ENCODE measurements at places on chromosomes 4 and X. TPM values are rescaled to one million over a fixed set of nuclear protein-coding genes. Genes with fewer than 3 reads are reported as not detected.
A peak's percentile ranks its signal among the peaks of the same experiment; 100 is the strongest.

SSX4 gene
- not detected for polyA plus RNA-seq

ODAPH gene
- 0.28 TPM for polyA plus RNA-seq

DNA sequence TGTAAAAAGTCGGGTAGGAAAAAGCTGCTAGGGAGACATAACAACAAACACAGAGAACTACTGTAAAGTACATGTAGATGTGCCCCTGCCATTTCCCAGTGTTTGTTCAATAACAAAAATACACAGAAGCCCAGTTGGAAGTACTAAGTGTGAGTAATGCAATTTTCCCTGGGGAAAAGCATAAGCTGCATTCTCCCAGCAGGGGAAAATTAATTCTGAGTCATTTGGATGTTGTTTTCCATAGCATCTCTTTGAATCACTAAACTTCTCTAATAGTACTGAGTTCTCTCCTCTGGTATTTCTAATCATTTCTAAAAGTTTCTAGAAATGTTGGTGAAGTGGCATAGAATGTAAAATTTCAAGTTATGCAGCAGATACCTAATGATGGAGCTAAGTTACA is 1114.9 kb downstream of the C4orf33 start:
- peak; percentile 8 for DNase-seq

GRCh38 chr4:111713276-111713675 is 432.0 kb upstream of the FAM241A start:
- no peak for DNase-seq

- DNase-seq, result no peak
Observed at GRCh38 chr4:107858158-107858742, 33.5 kb downstream of the SGMS2 start.

- DNase-seq, result no peak
Observed at GRCh38 chrX:106649523-106650428, 38.0 kb downstream of the RADX start.

DNA sequence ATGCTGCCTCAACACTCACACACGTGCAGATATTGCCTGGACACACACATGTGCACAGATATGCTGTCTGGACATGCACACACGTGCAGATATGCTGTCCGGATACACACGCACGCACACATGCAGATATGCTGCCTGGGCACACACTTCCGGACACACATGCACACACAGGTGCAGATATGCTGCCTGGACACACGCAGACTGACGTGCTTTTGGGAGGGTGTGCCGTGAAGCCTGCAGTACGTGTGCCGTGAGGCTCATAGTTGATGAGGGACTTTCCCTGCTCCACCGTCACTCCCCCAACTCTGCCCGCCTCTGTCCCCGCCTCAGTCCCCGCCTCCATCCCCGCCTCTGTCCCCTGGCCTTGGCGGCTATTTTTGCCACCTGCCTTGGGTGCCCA is 14.7 kb downstream of the FGFRL1 start:
- peak; percentile 78 for DNase-seq

- no peak for DNase-seq
Observed at GRCh38 chr4:108361886-108362285, 193.2 kb upstream of the LEF1 start.

DNA sequence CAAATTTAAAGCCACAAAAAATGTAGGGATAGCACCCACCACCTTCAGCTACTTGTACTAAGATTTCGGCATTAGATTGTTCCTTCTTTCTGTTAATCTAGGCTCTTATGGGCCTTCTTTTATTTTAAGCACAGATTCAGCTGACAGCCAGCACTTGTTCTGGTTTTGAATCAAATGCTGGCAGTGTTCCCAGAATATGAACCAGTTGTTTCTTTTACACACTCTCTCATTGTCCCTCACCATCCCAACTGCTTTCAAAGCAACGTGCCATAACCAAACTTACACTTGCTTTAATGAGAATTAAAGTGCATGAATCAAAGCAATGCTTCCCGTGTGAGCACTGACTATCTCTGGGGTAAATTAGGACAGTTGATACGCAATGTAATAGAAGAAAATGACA is 744.5 kb upstream of the FAM241A start:
- no peak for DNase-seq

DNA sequence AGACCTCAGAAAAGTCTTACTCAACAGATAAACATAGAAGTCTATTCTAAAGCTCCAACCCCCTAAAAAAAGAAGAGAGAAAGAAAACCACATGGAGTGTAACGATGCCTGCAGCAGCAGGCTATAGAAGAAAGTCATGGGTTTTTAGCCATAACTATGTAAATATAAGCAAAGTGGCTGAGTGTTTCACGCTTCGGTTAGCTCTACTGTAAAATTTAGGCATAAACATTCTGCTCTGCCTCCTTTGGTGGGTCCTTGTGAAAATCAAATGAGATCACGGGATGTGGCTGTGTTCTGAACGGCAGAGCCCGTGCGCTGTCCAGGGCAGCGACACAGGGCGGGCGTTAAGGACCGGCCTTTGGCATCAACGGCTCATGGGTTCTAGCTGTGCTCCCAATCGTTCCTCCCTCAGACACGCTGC is 78.4 kb downstream of the IRF2 start:
- no peak for DNase-seq

RASSF6 gene
- polyA plus RNA-seq, result 35.9 TPM

GRCh38 chrX:69020316-69020715 is 144.9 kb downstream of the PJA1 start:
- no peak for DNase-seq

USP17L15 gene
- not detected for polyA plus RNA-seq

GRCh38 chr4:111992351-111993168 is 152.7 kb upstream of the FAM241A start:
- DNase-seq, result no peak

- peak; percentile 23 for DNase-seq
Observed at GRCh38 chrX:19750783-19751467, 136.5 kb downstream of the SH3KBP1 start.

GRCh38 chr4:6196324-6196723 is 4.0 kb downstream of the JAKMIP1 start:
- DNase-seq, result no peak

DNA sequence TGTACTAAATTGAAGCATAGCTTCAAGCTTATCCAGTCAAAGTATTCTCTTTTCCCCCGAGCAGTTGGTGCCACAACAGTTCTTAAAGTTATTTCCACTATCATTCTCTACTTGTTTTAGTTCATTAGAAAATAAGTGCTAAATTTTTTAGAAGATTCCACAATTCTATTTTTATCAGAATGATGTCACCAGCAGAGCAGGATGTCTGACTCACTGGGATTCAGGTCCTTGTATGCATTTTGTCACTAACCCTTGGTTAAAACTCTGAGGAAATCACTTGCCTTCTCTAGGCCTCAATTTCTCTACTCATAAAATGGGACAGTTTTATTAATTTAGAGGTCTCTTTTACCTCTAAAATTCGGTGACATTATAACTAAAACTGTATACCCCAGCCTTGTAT is 3.4 kb downstream of the DDX53 start:
- no peak for DNase-seq

OTUD4 gene
- 5.2 TPM for polyA plus RNA-seq

CDKL2 gene
- 0.25 TPM for polyA plus RNA-seq

DNA sequence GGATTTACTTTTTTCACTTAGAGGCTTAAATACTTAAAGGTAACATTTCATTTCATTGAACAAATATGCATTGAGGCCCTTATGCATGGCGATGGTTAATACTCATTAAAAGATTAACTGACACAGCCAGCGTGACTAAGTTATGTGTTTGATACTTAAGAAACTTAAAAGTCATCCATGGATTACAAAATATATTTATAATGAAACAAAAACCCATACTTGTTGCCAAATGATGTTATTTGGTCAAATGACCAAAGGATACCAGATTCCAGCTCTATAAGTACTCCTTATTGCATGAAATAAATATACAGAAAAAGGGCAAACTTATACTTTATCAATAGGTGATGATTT is 26.7 kb downstream of the ZNF330 start:
- DNase-seq, result no peak

GRCh38 chrX:99588936-99589335 is 821.1 kb downstream of the PCDH19 start:
- DNase-seq, result no peak

DNA sequence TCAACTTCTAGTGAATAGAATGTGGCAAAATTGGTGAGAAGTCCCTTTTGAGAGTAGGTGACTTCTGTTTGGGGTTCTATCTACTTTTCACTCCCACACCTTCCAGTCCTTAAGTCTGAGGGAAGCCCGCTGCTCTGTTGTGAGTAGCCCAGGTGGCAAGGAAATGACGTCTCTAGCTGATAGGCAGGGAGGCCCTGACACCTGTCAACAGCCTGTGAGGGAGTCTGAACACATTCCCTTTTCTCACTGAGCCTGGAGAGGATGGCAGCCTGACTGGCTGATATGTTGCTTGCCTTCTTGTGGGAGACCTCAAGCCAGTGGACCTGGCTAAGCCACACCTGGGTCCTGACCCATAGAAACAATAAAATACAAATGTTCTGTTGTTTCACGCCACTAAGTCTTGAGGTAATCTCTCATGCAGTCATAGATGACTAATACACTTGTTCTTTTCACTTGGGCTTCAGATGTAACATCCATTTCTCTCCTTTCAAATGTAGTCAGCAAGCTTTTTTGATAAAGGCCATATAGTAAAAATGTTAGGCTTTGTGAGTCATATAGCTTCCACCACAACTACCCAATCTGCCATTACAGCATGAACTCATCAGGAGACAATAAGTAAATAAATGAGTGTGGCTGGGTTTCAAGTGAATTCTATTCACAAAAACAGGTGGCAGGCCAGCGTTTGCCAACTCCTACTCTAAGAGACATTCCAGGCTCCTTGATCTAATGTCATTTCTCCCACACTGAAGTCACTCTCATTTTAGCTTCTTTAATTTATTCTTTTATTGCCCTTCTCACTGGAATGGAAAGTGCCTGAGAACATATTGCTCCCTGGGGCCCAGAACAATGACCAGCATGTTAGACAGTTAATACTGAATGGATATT is 265.1 kb upstream of the MAD2L1 start:
- no peak for DNase-seq

MAGEB10 gene
- not detected for polyA plus RNA-seq

AMER1 gene
- polyA plus RNA-seq, result 1.1 TPM

FAT4 gene
- polyA plus RNA-seq, result 0.50 TPM

GRCh38 chr4:187569871-187570270 is 425.7 kb upstream of the ZFP42 start:
- no peak for DNase-seq

- DNase-seq, result no peak
Observed at GRCh38 chr4:123624959-123625358, 228.4 kb downstream of the SPRY1 start.

GRCh38 chrX:97931586-97931985 is 1047.9 kb downstream of the RPA4 start:
- no peak for DNase-seq

GRCh38 chr4:148055844-148056243 is 324.0 kb downstream of the ARHGAP10 start:
- DNase-seq, result no peak

DNA sequence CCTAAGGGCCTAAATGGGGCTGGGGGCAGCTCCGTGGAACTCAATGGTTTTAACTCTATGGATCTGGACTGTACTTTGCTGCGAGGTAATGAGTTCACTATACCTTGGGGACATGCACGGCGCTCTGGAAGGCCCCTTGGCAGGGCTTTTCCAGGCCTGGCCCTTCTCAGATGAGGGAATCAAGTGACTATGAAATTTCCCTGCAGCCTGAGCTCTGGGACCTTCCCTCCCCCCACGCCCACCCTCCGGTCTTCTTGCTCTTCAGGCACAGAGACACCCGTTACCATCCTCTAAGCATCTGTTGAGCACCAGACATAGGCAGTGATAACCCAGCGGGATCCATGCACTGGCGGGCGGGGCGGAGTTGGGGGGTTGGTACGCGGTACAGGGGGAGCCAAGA is 109.2 kb downstream of the PSAPL1 start:
- no peak for DNase-seq

TDO2 gene
- polyA plus RNA-seq, result 0.56 TPM

GRCh38 chrX:153755136-153755535 is 8.9 kb upstream of the PLXNB3 start:
- no peak for DNase-seq

NWD2 gene
- 0.05 TPM for polyA plus RNA-seq

ATP8A1 gene
- 2.6 TPM for polyA plus RNA-seq

NUP62CL gene
- polyA plus RNA-seq, result 0.46 TPM

DNA sequence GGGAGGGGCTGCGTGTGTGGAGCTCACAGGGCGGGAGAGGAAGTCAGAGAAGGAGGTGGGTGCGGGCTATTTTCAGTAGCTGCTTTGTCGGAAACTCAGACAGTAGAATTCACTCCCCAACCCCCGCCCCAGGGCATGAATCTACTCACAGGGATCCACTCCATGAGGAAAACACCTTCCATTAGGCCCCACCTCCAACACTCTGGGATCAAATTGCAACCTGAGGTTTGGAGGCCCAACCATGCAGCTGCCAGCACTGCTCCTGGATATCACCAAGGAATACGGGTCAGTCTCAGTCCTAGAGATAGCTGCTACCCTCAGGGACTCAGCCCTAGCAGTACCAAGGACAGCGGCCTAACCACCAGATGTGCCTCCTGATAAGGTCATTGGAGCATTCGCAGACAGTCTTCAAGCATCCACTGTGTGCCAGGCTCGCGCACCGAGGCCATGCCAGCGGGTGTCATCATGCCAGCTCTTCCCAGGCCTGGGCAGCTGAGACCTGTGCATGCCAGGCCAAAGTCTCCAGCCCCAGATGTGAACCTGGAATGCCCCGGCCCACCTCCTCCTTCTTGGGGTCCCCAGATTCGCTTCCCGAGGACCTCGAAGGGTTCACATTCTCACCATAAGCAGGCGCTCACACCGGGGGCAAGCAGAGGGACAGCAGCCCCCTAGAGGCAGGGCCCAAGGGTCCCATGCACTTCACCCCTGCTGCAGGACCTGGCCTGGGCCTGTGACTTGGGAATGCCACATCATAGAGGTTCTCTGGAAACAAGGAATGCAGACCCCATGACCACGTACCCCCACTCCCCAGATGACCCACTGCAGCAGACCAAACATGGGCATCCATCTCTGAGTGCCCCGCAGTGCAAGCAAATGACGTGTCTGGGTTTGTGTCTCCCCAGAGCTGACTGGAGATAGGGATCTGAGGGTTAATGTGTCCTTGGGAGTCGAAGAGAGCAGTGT is 102.3 kb downstream of the ADRA2C start:
- DNase-seq, result no peak

XK gene
- 1.1 TPM for polyA plus RNA-seq

- no peak for DNase-seq
Observed at GRCh38 chrX:13357925-13358324, 38.1 kb upstream of the ATXN3L start.

GRCh38 chr4:726235-726787 is 20.7 kb downstream of the PCGF3 start:
- DNase-seq, result no peak

GRCh38 chrX:6683353-6683752 is 148.4 kb upstream of the VCX3A start:
- DNase-seq, result no peak

GRCh38 chrX:154024271-154024670 is 4.6 kb upstream of the IRAK1 start:
- no peak for DNase-seq

RIBC1 gene
- 1.4 TPM for polyA plus RNA-seq

DNA sequence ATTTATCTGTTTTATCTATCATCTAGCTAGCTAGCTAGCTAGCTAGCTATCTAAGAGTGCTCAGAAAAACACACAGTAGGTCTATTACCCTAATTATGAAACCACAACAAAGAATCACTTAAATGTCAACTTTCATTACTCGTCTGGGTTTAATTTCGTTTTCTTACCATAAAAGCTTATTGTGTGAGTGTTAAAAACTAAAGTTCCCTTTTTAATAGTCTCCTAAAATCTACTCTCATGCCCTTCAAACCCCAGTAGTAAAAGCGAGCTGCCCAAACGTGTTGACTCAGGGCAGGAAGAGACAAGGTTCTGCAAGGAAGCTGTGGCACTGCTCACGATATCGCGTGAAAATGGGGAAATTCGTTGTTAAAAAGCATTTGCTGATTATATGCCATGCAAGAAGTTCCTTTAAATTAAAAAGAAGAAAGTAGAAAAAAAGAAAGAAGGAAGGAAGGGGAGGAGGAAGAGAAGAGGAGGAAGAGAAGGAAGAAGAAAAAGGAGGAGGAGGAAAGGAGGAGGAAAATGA is 595 bp downstream of the MBNL3 start:
- DNase-seq, result no peak

Data from stomach (tissue), 19 donors.